ENCODE measurements at places on chromosomes 7 and 10.

DNA sequence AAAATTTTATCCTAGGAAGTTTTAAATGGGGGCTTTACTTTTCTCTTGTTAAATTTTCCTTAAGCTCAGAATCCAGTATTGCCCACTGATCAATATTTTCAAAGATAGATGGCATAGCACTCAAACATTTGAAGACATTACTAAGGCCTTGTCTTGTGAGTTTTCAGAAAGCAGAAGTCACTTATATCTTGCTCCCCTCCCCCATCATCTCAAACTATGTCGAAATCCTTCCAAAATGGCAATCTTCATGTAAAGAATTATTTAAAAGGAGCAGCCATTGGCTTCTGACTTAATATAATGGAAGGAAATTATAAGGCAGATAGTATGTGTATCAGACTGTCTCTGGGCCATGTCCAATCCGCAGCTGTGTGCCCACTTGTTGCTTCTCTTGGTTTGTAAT, 553.5 kb upstream of the C7orf33 start:
- no peak for DNase-seq

- DNase-seq: no peak
Measured at GRCh38 chr10:82742478-82742877, 867.5 kb downstream of the NRG3 start.

DNA sequence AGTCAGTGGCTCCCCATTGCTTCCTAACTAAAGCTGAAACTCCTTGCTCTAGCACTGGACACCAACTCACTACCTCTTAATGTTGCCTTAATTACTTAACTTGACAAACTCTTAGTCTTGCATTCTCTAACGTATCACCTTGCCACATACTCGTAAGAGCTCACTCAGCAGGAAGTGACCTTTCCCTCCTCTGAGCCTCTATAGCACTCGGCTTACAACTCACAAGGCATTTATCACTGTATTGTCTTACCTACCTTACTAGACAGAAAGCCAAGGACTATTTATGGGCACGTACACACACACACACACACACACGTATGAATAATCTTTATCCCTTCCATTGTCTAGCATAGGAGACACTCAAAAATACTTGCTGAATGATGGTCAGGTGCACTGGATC, 21.2 kb downstream of the CEP41 start:
- no peak for DNase-seq

- no peak for DNase-seq
Measured at GRCh38 chr10:6721964-6722615, 142.0 kb upstream of the PRKCQ start.

DNA sequence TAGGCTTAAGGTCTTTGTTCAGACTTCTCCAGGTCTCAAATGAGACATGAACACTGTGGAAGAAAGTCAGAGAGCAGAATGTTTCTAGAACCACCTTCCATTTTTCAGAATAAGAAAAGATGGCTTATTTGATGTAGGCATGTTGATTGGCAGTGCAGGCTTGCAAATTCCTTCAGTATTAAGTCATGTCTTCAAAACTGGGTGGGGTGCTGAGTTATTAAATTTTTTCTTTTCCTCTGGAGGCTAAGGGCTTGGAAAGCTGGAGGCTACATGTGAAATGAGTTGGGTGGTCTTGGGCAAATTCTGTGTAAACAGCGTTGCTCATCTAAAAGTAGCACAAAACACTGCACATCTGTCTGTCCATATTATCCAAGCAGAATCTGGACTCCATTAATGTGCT, 62.8 kb downstream of the PRTFDC1 start:
- no peak for DNase-seq
